SK-N-SH (cell line): ENCODE measurements at places on chromosomes 2 and 18. TPM values are rescaled to one million over a fixed set of nuclear protein-coding genes. Genes with fewer than 3 reads are reported as not detected.

DNA sequence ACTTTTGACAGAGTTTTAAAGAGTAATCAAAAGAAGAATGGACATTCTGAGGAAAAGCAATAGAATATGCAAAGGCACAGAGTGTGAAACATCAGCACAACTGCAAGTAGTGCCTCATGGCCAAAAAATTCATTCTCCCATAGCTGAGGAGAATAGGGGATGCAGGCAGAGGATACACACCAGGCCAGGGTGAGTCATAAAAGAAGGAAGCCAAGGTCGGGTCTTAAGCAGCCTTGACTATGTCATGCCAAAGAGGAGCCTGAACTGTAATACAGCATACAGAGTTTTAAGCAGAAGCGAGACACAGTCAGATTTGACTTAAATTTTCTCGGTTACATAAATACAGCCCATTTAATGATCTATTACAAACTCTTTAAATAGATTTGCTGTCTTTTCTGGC is 165.0 kb downstream of the LNPK start:
- DNase-seq: no peak

DNA sequence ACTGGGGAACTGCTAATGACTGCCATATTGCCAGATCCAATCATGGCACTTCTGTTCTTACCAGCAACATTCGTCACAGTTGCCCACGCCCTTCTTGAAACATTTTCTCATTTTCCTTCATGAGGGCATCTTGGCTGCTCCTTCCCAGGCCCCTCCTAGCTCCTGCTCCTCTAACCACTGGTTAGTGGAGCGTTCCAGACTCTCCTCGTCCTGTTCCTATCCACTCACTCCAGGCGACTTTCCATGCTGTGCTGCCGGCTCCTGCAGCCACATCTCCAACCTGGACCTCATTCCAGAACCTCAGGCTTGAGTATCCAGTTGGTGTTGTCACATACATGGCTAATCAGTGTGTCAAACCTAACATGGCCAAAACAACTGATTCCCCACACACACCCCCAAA is 1.3 kb upstream of the ADI1 start:
- DNase-seq: no peak

GRCh38 chr2:77147153-77147552 is 375.0 kb downstream of the LRRTM4 start:
- DNase-seq: peak; percentile 5

DNA sequence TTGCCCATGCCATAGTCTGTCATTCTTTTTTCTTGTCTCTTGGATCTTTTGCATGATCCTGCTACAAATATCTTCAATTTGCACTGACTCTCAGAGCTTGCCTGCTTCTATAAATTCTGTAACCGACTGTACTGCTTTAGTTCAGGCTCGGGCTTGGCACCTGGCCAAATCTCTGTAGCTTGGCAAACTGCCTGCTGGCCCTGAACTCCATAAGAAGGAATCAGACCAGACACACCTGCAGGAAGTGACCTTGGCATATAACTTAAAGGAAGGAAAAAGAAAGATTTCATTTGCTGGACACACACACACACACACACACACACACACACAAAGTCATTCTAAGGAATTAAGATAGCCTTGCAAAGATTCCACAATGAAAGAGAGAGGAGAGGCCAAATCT is 291.2 kb upstream of the DDX18 start:
- DNase-seq: peak; percentile 61

DNA sequence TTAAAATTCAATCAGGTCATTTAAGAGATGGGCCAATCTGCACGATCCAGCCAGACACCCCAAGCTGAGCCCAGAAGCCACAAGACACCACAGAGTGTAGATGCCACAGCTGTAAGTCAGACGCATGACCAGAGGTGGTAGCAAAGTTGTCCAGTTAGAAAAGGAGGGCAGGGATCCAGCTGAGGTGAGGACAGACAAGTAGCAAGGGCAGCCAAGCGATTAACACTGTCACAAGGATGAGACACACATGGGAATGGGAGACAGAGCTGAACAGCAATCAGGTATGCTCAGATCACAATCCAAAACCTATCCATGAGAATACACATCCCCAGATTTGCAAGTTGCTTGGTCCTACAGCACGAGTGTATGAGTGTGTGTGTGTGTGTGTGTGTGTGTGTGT is 143.4 kb upstream of the STK17B start:
- DNase-seq: no peak

DNA sequence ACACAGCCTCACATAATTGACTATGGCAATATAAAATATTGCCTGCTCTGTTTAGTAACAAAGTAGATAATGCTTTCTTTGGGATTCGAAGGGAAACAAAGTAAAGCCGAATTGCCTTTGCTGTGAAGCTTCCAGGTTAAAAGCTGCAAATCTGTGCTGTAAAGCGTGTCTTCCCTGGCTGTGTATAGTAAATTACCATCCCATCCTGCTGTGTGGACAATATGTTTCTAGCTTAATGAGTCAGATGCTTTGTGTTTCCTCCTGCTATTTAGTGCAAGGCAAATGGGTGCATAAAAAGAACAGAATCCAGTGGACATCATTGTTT is 265.1 kb downstream of the SOCS6 start:
- peak; percentile 34 for DNase-seq

DNA sequence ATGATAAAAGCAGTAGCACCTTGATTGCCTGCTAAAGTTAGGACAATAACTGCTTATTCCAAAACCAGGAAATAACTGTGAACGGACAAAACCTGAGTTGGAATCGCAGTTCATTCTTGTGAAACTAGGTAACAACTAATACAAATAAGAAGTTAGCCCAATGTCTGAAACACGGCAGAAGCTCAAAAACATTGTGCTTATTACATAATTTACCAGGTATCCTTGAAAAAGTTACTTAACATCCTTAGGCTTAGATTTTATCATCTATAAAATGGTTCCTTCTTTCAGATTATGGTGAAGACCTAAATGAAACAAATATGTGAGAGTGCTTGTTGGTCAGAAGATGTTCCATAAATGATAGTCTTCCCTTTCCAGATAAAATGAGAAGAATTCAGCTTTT is 32.4 kb downstream of the RTN4 start:
- DNase-seq: no peak

DNA sequence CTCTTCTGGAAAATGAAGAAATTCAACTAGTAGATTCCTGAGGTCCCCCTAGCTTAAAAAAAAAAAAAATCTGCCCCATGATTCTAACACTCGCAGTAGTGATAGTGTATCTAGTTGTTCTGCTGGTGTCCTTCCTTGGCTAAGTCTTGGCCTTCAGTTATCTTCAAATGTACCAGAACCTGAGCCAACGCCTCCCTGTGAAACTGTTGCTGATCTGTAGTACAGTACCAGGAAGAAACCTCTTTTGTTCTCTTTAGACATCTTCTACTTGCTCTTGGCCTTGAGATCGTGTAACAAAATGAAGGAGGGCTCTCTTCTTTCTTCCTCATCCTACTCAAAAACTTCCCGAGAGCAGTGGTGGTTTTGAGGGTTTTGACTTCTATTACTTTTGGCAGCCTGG is 31.0 kb downstream of the PLEK start:
- no peak for DNase-seq

DNA sequence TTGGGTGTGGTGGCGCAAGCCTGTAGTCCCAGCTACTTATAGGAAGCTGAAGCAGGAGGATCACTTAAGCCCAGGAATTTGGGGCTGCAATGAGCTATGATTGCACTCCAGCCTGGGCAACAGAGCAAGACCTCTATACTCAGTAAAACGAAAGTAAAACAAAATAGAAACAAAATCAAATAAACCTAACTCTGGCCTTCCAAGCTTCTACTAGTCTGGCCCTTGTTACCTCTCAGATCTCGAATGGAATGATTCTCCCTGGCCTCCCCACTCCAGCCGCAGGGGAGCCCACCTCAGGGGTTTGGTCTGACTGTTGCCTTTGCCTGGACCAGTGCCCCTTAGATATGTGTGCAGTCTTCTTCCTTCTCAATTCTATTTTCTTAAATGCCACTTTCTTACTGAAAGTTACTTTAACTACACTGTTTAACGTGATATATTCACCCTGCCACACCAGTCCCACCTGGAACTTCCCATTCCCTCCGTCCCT is 160.0 kb upstream of the GCFC2 start:
- DNase-seq: no peak

DNA sequence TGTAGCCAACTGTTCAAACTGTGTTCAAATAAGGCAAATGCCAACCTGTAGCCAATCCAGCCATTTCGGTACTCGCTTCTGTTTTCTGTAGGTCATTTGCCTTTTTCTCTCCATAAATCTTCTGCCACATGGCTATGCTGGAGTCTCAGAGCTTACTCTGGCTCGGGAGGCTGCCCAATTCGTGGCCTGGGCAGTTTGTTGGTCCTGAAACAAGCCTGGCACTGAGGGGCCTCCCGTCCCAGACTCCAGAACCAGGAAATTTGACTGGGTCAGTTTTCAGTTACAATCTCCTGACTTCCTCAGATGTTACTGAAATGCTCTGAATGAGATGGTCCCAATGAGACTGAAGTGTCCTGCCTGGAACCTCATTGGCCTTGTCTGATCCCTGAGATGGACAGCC is 120.8 kb upstream of the NPAS2 start:
- no peak for DNase-seq

GRCh38 chr2:162011706-162012564 is 62.1 kb downstream of the DPP4 start:
- DNase-seq: no peak

DNA sequence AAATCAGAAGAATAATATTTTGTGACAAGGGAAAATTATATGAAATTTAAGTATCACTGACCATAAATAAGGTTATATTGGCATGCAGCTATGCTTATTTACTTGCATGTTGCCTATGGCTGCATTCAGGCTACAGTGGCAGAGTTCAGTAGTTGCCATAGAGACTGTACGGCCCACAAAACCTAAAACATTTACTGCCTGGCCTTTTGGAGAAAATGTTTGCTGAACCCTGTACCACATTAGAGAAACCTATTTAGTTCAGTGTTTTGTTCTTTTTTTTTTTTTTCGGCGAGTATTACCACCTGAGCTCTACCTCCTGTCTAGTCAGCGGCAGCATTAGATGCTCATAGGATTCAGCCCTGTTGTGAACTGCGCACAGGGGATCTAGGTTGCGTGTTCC is 163.7 kb downstream of the MCFD2 start:
- DNase-seq: no peak

DNA sequence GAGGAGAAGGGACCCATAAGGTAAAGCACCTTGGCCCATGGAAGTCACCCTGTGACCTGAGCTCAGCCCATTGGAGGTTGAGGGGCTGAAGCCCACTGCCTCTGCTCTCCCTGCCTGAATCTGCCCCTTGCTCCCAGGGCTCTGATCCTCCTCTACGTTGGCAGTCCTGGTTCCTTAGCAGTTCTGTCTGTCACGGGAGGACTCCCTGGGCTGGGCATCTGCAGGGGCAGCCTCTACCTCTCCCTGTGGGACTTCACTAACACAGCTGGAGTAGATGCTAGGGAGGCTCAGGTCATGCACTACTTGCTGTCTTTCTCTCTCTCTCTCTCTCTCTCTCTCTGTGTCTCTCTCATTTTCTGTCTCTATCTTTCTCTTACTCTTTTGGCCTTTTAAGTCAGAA is 8.7 kb downstream of the GYPC start:
- DNase-seq: no peak

- DNase-seq: no peak
Measured at GRCh38 chr2:5094192-5094591, 598.0 kb upstream of the SOX11 start.

DNA sequence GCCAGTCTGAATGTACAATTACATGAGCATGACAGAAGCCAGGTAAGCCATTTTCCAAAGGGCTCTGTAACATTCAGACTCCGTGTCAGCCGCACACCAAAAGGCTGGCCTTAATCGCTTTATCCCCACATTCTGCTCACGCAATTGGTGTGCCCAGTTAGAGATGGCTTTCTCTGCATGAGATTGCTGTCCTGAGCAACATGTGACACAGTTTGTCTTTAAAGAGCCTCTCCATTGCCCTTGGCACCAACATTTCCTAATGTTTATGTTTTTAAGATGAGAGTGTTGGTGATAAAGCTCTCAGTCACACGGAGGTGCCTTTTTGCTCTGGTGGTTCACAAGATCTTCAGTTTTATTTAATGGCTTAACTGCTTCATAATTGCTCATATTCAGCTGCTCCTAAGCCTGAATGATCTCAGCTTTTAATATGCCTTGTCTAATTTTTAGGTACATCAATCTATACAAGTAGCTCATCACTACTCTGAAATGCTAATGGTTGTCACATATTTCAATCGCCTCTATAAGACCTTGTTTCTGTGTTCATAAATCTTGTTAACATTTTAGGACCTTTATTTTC is 164.8 kb upstream of the ACVR2A start:
- no peak for DNase-seq

DNA sequence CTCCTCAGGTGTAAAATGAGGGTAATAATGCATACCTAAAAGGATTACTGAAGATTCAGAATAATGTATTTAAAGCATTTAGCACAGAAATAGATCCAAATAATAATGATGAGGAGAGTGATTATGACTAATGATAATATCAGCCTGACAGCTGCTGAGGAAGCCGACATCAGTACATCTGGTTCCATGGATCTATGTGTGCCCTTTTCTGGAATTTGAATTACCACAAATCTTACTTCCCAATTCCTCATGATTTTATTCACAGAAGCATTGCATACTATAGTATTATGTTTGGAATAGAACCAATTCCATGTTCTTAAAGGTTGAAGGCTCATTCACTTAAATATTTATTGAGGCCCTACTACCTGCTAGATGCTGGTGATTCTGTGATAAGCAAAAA is 248.9 kb upstream of the THUMPD2 start:
- no peak for DNase-seq

DNA sequence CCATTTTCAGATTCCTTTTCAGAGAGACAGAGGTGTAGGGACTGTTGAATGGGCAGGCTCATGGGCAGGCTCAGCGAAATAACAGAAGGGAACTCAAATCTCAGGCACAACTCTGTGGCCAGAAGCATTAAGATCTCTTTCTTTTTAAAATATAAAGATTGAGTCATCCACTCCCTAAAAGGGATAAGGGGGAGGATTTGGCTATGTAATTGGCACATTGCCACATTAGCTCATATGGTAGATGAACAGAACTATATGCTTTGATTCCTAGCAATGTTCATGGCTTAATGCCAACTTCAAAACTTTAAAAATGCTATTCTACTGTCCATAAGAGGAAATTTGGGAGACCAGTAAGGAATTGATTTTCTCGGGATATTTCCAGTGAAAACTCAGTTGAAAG is 53.8 kb upstream of the SLC5A7 start:
- no peak for DNase-seq

GRCh38 chr2:190718652-190719526 is 70.0 kb downstream of the NAB1 start:
- peak; percentile 16 for DNase-seq

DNA sequence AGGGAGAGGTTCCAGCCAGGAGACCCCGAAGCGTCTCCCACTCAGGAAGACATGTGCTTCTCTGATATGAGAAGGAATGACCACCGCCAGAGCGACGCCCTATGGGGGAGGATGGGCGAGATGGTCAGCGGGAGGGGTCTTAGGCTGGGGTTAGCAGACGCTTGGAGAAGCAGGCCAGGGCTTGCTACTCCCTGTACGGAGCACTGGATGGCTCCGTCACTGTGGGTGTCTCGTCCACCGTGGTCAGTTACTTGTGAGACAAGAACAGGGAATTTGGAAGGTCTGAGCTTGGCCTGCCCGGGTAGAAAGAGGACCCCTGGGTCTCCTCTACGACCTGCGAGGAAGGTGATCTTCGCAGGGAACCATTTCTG is 39.8 kb downstream of the TMEM18 start:
- DNase-seq: no peak

ALK gene
- 0.30 and 0.55 TPM in 2 replicates for polyA plus RNA-seq

GAREM1 gene
- polyA plus RNA-seq: 2.8 and 3.3 TPM in 2 replicates

GRP gene
- polyA plus RNA-seq: 2.5 and 2.8 TPM in 2 replicates

YIPF4 gene
- polyA plus RNA-seq: 3.2 and 3.5 TPM in 2 replicates

SERPINB3 gene
- 0.07 TPM in 1 of 2 replicates, not detected in the other for polyA plus RNA-seq

TMEM17 gene
- 5.5 and 8.6 TPM in 2 replicates for polyA plus RNA-seq

CROCC2 gene
- not detected in 2 replicates for polyA plus RNA-seq

IRS1 gene
- polyA plus RNA-seq: 15.8 and 16.5 TPM in 2 replicates

ITPRIPL1 gene
- polyA plus RNA-seq: 4.3 and 5.0 TPM in 2 replicates

MSH2 gene
- 13.7 and 16.4 TPM in 2 replicates for polyA plus RNA-seq
